Thyroid gland (tissue), 4 donors: ENCODE measurements at places on chromosomes 6 and 20. TPM values are rescaled to one million over a fixed set of nuclear protein-coding genes. Genes with fewer than 3 reads are reported as not detected.

DNA sequence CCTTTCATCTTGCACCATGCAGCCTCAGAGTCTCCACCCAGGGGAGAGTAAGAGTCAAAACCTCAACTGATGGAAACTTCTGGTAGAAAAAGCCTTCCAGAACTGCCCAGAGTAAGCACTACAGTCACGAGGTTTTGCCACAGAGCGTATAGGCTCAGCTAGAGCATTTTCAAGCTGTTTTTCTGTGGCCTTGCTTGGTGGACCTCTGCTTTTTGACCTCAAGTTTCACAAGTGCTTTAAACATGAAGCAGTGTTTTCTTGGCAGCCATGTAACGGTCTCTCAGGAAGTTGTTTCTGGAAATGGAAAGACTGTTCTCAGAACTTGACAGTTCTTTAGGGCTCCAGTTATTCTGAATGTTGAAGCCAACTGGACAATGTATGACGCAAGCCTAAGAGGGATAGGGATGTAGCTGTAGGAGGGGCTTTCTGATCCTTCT is 146.5 kb downstream of the ZDHHC14 start:
- no peaks in the 10 kb centered on the region for H3K36me3 ChIP-seq
- no peak for DNase-seq
- H3K4me3 ChIP-seq: no peak overlapping the region
- H3K27me3 ChIP-seq: no peaks in the 10 kb centered on the region
- peak overlapping the region; percentile 46 for H3K27ac ChIP-seq
- H3K4me1 ChIP-seq: no peaks in the 10 kb centered on the region

- H3K27me3 ChIP-seq: no peaks in the 10 kb centered on the region
- peak; percentile 50 for DNase-seq
- H3K36me3 ChIP-seq: no peaks in the 10 kb centered on the region
- peaks cover 8% of the 10 kb centered on the region for H3K4me1 ChIP-seq
- no peak overlapping the region for H3K4me3 ChIP-seq
Measured at GRCh38 chr6:16432075-16433032, 194.0 kb downstream of the GMPR start.

GRCh38 chr20:60420676-60421229 is 462.5 kb downstream of the CDH26 start:
- H3K27me3 ChIP-seq: no peaks in the 10 kb centered on the region
- H3K27ac ChIP-seq: no peak overlapping the region
- DNase-seq: no peak

DNA sequence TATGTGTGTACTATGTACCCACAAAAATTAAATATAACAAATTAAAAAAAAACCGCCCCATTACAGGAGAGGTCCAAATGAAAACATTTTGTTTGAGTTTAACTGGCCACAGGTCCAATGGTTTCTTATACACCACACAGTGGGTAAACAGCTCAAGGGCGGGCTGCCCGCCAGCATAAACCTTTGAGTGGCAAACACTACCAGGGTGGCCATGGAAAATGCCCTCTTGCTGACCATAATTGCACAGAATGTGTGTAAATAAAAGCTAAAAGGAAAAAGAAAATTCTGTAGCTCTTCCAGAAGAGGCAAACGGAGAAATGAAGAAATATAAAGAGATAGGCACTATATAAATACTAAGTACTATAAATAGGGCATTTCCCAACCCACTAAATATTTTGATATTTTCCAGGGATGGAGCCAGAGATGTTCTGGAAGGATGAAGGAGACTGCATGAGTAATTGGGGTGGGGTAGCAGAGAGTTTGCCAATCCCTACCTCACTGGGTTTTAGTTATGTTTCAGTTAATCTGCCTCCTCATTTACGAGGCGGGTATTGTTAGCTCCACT is 1.1 kb upstream of the CDC5L start:
- H3K36me3 ChIP-seq: peaks cover 2% of the 10 kb centered on the region
- H3K27ac ChIP-seq: no peak overlapping the region
- peaks cover 20% of the 10 kb centered on the region for H3K4me1 ChIP-seq
- no peaks in the 10 kb centered on the region for H3K27me3 ChIP-seq
- peak; percentile 17 for DNase-seq
- H3K4me3 ChIP-seq: no peak overlapping the region

DNA sequence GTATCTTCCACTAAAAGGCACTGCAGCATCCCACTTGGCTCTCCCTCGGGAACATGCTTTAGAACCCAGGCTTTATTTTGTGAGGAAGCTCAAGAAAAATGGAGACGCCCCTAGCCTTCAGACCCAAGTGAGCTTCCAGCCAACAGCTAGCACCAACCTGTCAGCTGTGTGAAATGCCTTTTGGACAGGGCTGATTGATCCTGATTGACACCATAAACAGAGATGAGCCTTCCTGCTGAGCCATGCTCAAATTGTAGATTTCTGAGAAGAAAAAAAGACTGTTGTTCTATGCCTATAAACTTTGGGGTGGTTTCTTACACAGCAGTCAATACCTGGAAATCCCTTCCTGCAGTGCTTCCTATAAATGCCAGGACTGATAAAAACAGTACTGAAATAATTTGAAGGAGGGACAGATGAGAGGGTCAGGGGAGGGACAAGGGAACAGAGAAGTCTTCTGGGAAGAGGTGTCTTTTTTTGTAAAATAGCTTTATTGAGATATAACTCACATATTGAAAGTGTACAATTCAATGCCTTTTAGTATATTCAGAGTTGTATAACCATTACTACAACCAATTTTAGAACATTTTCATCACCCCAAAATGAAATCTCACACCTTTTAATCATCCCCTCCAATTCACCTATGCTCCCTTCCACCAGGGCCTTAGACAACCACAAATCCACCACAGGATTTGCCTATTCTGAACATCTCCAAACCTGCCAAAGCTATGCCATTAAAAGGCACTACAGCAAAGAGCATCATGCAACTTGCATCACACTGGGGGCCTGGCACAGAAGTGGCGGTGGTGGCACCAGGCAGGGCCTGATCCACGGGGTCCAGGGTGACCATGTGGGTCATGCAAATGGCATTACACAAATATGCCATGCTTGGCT is 2.7 kb upstream of the STK4 start:
- H3K36me3 ChIP-seq: no peaks in the 10 kb centered on the region
- H3K27me3 ChIP-seq: no peaks in the 10 kb centered on the region
- no peak overlapping the region for H3K4me3 ChIP-seq

DNA sequence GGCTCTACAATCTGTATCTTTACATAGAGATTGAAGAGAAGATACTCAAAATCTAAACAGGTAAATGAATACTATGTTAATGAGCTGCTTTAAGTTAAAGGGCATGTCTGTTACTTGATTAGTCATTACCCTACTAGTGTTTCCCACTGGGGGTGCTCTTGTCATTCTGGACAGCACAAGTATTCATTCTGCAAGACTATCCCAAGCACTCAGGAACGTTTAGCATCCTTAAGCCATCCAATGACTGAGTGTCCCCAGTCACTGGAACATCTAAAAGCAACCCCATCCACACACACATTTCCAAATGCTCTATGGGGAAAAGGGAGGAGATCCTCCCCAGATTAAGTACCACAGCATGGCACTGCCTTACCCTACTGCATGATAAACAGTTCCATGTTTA is 25.7 kb downstream of the EZR start:
- no peak overlapping the region for H3K27ac ChIP-seq
- no peak for DNase-seq
- no peaks in the 10 kb centered on the region for H3K27me3 ChIP-seq
- peaks cover 61% of the 10 kb centered on the region for H3K4me1 ChIP-seq
- H3K4me3 ChIP-seq: no peak overlapping the region

- H3K4me1 ChIP-seq: no peaks in the 10 kb centered on the region
- no peak overlapping the region for H3K27ac ChIP-seq
- no peak overlapping the region for H3K4me3 ChIP-seq
- H3K36me3 ChIP-seq: no peaks in the 10 kb centered on the region
Measured at GRCh38 chr20:36298795-36299339, 7.3 kb upstream of the DLGAP4 start.

Gene KCNQ2
- total RNA-seq: 0.11 TPM

Gene LINC00237
- total RNA-seq: not detected
